Stimulated activated naive B cell treated with anti-CD40 and anti-IgM and Interleukin-4, amounts not matched to agents 10 μg/mL and 1 μg/mL and 100 μg/mL, for 72 hours (primary cell): ENCODE measurements at places on chromosomes 5 and 9.

DNA sequence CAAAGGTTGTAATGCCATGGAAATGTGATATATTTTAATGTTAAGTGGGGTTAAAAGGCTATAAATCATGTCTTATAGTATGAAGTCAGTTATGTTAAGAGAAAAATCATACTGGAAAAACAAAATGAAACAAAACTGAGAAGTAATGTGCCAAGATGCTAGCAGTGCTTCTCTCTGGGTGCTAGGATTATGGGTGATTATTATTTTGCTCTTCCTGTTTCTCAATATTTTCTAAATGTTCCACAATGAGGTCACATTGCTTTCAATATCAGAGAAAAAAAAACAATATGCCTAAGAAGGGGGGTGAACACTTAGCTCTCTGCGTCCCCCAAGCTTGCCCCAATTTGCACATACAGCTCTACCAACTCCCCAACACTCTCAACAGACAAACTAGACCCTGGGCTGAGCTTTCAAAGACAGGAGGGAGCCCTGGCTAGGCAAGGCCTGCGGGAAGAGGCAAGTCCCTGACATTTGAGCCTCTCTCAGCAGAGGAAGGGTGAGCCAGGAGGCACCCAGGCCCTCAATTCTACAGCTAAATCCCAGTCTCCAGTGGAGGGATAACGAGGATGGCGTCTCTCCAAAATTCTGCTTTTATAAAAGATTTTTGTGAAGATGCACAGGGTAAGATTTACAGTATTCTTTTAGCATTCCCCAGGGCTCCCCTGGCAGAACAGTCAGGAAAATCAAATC, 24.4 kb downstream of the WHRN start:
- DNase-seq = no peak

- no peak for DNase-seq
These were observed 72.9 kb downstream of the ARHGEF37 start for GRCh38 chr5:149654231-149654630.

DNA sequence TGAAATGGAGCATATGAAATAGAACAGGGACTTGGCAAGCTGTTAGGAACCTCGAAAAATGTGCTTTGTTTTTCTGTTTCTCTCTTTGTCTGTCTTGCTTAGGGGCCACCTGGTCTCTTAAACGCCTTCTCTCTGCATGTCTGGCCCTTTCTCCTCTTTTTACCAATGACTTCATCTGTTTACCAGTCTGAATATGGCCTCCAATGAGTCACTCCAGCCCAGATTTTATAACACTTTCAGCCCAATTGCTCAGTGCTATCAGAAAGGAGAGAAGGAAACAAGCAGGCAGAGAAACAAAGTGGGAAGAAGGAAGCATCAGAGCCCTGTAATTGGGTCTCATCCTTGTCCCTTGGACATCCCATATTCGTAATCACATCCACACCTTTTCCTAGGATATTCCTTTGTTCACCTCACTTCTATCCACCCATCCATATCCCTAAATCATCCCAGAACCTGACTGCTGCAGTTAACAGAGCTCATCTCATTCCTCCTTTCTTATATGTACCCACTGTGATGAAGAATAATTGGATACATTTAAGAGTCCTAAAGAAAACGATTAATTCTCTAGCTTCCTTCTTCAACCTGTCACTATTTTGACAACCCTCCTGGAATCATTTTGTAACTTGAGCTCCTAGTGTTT, 151.8 kb upstream of the GPR151 start:
- no peak for DNase-seq

- no peak for DNase-seq
These were observed 32.9 kb upstream of the PDE8B start for GRCh38 chr5:77177576-77177975.

- DNase-seq = peak; percentile 4
These were observed 269.1 kb downstream of the FANCC start for GRCh38 chr9:95048225-95049087.

GRCh38 chr9:16022228-16022627, 469.4 kb downstream of the CCDC171 start:
- no peak for DNase-seq

DNA sequence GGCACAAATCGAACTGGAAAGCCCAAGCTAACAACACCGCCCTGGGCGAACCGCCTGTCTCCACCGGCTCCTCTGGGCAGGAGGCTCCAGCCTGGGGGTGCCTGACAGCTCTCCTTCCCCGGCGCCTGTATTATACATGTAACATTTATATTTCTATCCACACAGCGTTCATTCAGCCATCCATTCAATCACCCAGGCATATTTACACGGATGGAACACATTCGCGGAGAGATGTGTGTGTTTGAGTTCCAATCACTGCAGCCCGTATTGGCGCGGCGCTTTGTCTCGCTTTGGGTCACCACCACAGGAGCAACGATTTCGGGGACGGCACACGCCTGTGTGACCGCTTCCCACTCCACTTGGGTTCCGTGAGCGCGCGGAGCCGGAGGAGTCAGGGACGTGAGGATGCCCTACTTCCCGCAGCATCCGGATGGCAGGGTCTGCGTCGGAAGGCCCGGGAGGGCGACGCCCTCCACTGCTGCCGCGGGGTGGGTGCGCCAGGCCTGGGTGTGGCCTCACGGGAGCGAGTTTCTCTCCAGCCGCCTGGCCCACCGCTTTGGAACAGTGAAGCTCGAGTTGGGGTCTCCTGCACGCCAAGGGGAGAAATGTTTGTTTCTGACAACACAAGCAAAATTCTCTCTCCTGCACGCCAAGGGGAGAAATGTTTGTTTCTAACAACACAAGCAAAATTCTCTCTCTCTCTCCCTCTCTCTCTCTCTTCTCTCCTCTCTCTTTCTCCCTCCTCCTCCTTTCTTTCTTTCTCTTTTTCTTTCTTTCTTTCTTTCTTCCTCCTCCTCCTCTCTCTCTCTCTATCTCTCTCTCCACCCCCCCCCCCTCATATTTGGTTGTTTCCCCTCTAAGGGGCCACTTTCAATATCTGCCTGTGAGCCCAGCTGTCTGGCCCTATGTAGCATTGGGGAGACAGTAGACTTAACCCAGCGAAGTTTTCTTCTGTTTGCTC, 1.1 kb upstream of the SV2C start:
- no peak for DNase-seq

GRCh38 chr5:174146556-174146955, 101.0 kb downstream of the NSG2 start:
- no peak for DNase-seq

- DNase-seq = no peak
These were observed 1486.8 kb upstream of the C9orf72 start for GRCh38 chr9:29060041-29060440.

DNA sequence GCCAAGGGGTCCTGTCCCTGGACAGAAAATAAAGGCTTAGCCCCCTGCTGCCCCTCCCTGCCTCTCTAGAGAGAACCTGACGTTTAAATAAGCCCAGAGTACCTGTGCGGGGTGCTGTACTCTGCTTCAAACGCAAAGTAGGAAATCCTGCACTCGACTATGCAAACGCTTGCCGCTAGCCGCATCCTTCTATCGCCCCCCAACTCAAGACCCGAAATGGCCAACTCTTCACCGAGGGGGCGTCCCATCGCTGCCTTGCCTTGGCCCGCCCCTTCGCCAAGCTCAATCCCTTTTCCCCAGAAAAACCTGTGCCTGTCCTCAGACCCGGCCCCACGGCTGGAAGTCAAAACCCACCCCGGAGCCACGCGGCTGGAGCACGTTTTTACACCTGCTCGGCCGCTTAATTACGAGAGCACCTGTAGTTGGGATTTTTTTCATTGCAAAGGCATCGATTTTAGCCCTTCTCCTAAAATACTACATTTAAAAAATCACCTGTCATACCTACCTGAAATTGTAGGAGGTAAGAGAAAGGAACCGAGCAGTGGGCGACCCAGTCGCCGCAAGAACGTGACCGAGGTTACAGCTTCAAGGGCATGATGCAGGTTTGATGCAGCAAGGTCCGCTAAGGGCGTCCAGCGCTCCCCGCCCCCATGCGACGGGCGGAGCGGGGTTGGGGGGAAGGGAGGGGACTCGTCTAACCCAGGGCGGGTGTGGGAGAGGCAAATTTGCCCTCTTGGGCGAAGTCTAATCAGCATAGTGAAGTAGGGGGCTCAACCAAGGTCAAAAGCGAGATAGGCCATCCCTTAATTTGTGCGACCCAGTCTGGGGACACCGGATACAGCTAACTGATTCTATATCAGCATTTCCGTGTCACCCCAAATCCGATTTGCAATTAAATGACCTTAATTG, 3.5 kb downstream of the ELAVL2 start:
- no peak for DNase-seq

GRCh38 chr9:120694559-120694958, 19.7 kb downstream of the MEGF9 start:
- no peak for DNase-seq

DNA sequence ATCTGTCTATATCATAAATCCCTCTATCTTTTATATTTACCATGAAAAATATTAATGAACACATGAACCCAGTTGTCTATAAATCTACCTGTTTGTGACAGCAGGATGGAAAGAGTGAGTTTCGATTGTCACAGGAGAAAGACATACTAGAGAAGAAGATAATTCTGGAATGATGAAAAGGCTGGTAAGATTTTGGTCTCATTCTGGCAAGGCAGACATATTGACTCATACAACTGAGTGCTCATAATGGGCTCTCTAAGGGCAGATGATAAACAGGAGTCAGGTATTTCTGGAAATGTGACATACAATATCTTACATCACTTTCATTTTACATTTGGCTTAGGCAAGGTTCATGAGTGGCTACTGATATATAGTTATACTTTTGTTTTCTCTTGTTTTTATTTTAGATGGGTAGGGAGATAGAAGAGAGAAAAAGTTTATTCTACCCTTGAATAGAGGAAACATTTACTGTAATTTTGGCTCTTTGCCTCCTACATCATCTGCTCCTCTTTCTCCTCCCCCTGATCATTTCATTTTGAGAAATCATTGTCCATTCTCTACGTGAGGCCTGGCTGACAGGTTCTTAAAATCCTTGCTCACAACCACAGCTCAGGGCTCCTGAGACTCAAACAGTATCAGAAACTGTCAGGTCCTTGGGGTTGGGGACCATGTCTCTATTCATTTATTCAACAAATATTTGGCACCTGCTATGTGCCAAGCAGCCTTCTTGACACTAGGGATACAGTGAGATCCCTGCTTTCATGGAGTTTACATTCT, 14.4 kb downstream of the ELOVL7 start:
- DNase-seq = no peak

DNA sequence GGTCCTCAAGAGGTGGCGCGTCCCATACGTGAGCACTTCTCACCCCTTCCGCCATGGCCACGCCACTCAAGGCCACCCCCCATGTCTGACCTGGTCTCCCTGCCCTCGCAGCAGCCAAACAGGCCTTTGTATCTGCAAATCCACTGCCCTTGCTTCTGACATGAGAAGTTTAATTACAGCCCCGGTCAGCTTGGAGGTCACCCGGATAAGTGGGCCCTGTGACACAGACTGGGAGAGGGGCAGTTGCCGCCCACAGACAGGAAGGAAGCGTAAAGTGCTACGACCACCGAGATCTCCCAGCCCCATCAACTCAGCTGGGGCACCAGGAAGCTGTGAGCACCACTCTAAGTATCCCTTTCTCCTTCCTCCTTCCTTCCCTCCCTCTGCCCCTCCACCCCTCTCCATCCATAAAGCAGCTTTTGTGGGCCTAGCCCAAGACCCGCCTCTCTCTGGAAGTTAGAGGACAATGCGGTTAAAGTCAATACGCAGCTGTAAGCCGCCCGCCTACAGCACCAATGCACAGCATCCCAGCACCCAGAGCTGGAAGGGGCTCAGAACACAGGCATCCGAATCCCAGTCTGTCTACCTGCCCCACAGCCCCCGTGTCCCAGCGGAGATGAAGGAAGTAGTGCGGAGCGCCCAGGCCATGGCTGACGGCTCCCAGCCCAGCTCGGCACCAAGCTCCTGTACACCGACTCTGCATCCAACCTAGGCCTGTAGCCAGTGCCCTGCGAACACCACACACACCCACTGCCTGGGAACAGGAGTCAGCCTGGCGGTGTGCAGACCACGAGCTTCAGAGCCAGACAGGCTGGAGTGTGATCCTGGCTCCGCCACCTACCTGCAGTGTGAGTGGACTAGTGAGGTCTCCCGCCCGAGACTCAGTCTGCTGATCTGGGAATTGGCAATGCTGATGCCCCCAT, 44.8 kb upstream of the RNF130 start:
- DNase-seq = no peak

DNA sequence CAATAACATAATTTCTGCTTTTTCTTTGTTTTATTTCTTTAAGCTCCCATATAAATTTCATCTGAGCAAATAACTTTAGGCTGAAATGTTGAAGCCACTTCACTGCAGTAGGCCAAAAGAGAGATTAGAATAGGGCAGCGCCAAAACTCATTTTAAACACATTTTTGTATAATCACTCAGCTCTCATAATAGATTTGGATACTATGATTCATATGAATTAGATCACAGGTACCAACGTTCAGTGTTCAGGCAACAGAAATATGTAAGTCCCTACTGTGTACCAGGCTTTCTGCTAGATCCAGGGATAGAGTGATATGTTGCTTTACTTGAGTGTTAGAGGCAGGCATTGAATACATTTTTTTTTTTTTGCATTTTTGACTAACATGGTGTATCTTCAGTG, 370.5 kb downstream of the PTPRD start:
- no peak for DNase-seq

DNA sequence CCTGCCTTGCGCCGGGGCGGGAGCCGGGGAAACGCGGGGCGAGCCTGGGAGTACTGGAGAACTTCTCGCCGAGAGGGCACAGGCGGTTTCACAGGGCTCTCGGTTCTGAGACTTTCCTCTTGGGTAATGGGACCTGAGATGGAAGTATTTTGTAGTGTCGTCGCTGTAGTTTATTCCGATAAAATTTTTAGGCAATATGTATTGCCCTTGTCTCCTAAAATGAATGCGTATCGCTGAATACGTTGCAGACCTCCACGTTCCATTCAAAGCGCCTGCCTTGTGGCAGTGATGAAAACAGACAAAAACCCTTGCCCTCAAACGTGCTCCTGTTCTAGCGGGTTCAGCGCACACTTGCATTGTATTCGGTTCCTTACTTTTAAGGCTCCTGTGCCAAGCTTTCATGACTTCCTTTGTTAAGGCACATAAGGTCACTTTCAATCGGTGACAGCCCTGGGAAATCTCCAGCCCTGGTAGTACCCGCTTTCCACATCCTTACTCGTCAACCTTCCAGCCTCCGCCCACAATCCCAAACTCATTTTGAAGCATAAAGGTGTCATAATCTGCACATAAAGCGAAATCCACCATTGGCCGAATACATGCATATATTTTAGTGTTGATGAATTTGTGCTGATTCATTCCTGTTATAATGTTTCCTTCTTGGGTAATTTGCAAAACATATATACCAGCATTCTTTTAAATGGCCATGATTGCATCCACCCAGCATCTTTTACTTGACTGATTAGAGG, 694 bp downstream of the RMI1 start:
- DNase-seq = peak; percentile 15
